Activated CD4-positive, alpha-beta memory T cell treated with anti-CD3 and anti-CD28 coated beads, Interleukin-2, amount 10 ng/mL, durations not matched to agents 7 days and 5 days (primary cell): ENCODE measurements at places on chromosomes 12 and 14.

DNA sequence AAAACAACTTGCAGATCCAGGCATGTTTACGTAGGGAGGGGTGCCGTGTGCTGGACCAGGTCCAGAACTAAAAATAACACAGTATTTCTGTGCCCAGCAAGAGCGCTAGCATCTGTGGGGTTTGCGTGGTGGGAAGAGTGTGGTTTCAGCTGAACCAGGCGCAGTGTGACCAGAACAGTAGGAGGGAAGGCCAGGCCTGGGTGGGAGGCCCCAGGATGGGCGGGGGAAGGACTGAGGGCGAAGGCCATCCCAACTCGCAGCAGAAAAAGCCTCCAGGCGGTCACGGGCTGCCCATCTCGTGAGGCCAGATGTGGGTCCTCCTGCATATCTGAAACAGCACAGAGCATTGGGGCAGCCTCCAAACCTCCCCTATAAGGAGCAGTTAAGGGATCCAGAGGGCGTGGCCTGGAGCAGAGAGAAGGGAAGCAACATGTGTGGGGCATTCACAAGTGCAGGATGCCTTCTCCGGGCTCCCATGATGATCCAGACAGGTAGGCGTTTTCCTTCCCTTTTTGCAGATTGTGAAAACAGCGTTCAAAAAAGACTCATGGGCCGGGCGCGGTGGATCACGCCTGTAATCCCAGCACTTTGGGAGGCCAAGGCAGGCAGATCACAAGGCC is 17.8 kb upstream of the CD9 start:
- no peak for DNase-seq

DNA sequence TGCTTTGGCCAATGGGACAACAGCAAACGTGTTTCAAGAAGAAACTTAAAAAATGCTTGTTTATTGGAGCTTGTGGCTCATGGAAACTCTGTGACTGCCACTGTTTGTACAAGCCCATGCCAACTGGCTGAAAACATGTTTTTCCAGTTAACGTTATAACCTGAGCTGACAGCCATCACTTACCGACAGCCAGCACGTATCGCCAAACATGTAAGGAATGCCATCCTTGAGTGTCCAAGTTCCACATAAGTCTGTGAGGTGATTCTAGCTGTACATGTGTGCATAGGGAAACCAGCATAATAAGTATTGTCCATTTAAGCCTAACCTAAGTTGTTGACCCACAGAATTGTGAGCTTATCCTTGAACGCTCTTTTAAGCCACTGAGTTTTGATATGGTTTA is 596.9 kb downstream of the TRHDE start:
- no peak for DNase-seq

GRCh38 chr12:110917961-110918360 is 2.4 kb downstream of the MYL2 start:
- no peak for DNase-seq

GRCh38 chr12:89875809-89876208 is 167.2 kb upstream of the ATP2B1 start:
- DNase-seq: no peak

GRCh38 chr12:43362910-43363694 is 188.9 kb downstream of the ADAMTS20 start:
- no peak for DNase-seq

DNA sequence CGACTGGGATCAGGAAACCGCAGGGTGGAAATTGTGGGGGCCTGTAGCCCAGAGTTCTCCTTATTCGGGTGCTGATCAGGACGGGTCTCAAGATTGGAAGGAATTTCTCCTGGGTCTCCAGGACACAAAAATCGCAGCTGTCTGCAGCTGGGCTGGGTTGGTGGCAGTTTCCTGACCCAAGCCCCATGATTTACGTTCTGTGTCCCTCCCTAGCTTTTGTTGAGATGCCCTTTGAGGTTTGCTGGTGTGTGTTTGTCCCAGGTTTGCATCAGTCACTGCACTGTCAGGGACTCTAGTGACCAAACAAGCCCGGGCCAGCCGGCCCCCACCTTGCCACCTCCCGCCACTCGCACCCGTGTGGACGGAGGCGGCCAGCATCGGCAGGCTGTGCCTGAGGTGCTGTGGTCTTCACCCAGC is 89.5 kb downstream of the FBXL14 start:
- no peak for DNase-seq

DNA sequence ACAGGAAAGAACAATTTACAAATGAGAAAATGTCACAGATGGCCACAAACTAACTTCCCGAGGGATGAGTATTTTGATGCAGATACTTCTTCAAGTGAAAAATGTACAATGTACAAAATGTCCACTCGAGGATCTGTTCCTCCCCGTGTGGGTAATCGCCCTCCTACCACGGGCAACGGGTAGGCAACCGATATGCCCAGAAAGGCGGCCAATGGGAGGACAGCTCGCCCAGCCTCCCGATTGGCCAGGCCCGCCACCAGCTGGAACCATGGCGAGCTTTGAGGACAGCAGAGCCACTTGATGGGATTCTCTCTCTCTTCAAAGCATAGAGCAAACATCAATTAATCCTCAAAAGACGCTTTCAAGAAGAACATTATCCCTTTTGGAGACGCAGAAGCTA is 42.3 kb downstream of the DPF3 start:
- DNase-seq: no peak

- no peak for DNase-seq
These were observed 61.5 kb downstream of the NT5DC3 start for GRCh38 chr12:103779410-103780092.

DNA sequence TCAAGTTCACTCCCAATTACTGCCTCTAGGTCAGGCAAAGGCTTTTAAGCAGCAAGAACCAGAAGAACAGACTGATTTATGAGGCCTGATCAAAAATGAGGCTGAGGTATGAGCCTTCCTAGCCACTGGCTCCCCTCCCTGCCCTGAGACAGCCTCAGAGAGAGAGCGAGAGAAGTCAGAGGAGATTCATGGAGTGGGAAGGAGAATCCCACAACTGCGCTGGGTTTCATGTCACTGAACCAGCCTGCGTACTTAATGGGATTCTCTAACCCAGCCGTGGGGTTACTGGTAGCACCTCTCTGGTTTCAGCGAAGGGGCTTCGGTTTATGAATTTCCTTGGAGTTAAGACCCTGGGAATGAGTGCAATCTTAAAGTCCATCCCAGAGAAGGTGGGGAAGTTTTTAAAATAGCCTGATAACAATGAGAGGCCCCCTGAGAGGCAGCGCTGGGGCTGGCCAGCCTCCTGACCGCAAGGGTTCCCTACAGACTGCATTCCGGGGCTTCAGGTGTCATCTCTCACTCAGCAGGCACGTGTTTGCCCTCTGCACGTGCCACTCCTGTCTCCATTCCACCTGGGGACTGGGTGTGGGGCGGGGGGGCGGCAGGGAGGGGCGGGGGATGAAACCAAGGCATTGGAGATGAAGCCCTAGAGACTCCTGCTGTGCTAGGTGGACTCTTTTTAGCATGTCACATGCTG is 6.1 kb upstream of the GPRC5A start:
- no peak for DNase-seq

- DNase-seq: no peak
These were observed 92.5 kb downstream of the SSPN start for GRCh38 chr12:26287671-26288381.

DNA sequence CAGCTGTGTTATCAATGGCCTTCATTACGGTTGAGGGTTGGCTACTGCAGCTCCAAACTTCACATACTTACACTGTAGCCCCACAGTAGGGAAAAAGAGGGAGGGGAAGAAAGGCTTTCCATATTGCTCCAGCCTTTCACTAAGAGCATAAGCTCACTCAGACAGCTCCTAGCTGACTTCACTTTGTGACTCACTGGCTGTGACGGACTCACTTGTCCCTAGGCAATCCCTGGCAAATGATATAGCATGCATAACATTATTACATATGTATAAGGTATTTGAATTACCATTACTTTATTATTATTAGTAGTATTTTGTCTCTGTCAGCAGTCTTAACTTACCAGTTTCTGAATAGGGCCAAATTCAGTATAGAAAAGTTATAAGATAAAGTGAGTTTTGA is 350.7 kb downstream of the RMST start:
- DNase-seq: no peak

DNA sequence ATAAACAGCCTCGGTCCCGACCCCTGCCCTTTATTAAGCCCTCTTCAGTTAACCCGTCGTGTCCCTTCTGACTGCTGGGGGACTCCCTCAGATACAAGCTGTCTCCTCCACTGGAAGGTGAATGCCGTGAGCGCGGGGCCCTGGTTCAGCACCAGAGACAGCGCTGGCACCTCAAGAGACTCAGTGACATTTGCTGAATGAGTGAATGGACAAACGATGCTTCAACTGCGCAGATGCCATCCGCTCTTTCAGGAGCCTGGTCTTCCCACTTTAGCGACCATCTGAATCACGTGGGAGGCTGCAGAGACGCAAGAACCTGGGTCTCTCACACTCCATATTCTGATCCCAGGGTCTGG is 92.6 kb upstream of the SFSWAP start:
- DNase-seq: no peak

DNA sequence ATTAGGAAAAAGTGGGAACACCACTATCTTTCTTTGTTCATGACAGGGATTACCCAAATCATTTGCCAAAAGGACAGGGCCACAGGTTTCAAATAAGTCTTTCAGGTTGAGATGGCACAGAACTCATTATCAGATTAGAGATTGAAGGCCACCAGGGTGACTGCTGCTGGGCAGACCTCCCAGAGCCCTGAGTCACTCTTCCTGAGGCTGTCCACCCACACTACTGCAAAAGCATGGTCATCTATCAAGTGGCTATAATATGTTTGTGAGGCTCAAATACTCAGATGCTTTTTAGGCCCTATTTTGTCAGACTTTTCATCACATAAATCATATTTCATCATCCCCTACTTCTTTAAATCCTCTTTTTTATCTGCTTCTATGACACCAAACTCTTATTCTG is 155.3 kb upstream of the CCDC196 start:
- DNase-seq: no peak

DNA sequence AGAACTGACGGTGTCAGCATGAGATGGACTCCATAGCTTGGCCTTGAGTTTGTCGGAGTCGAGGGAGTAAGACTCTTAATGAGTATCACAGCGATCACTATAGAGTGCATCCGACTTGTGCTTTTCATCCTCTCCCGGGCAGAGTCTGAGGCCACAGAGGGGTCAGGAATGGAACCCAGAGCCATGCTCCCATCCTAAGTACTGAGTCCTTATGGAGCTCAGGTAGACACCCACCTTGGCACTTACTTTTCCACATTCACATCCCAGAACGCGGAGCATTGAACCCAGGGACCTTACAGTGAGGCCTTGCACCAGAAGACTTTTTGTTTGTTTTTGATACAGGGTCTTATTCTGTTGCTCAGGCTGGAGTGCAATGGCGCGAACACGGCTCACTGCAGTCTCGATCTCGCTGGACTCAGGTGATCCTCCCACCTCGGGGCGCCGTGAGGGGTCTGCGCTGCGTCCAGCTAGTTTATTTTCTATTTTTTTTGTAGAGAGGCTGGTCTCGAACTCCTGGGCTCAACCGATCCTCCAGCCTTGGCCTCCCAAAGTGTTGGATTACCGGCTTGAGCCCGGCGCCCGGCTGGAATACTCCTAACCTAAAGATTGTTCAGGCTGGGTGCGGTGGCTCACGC is 719 bp upstream of the SRSF9 start:
- DNase-seq: no peak

DNA sequence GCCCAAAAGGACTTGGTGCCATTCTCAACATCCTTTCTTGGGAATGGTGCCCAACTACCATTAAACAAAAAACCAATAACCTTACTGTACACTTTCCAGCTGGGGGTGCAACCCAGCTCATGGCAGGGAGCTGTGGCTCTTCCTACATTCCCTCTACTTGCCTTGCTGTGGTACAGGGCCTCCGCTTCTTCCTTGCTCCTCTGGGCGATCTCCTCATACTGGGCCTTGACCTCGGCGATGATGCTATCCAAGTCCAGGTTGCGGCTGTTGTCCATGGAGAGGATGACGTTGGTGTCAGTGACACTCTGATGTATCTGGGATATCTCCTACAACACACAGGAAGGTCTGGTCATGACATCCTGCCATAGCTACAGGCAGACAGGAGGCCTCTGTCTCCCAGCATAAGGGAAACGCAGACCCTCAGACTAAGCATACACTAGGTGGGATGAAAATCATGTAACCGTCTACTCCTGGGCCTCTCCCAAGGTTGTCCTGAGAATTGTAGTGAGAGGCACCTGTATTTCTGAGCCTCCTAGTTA is 3.9 kb downstream of the KRT2 start:
- DNase-seq: no peak

DNA sequence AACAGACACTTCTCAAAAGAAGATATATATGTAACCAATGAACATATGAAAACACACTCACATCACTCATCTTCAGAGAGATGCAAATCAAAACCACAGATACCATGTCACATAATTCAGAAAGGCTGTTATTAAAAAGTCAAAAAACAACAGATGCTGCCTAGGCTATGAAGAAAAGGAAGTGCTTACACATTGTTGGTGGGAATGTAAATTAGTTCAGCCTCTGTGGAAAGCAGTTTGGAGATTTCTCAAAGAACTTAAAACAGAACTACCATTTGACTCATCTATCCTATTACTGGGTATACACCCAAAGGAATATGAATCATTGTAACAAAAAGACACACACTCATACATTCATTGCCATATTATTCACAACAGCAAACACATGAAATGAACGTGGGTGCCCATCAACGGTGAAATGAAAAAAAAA is 35.1 kb downstream of the EIF2S3B start:
- DNase-seq: no peak

GRCh38 chr14:76780875-76781647 is 19.8 kb downstream of the VASH1 start:
- peak; percentile 12 for DNase-seq

- DNase-seq: no peak
These were observed 24.0 kb downstream of the FAM222A start for GRCh38 chr12:109737631-109738030.

DNA sequence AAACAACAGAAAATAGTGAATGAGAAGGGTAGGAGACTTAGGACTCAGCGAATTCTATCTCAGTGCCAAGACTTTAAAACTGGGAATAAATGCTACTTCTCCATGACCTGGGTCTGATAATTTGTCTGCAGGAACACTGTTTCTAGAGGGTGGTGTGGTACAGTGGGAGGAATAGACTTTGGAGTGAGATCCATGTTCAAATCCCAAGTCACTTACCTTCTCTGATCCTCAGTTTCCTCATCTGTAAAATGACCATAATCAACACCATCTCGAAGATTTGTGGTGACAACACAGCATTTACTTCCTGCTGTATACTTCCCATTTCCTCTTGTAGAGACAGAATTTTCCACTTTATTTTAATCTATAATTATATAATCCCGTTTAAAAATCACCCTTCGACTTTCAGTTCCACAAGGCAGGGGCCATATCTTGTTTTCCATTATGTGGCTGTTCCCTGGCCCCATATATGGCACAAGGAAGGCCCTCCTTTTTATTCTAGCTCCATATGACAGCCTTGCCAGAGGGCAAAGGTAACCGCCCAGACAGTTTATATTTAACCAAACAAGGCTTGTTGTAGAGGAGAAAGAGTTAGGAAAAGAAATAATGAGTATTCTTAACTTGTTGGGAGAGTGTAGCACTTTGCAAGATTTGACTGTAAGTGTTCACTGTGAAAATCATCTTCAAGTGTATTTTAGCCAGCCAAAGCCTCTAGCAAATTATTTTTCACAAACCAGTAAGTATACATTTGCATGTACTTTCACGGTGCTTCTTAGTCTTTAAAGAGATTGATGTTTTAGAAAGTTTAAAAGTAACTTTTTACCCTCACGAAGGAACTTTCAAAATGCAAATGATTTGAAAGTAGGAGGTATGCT is 243.1 kb downstream of the AKAP6 start:
- no peak for DNase-seq

- DNase-seq: no peak
These were observed 129.6 kb downstream of the GRIN2B start for GRCh38 chr12:13851828-13852227.
